Activated CD4-positive, alpha-beta T cell treated with anti-CD3 and anti-CD28 coated beads for 36 hours (primary cell): ENCODE measurements at places on chromosomes 3 and 15.

- DNase-seq, result no peak
These were observed 37.6 kb upstream of the DUSP7 start for GRCh38 chr3:52093756-52094545.

GRCh38 chr3:112767177-112767576 lies 79.5 kb downstream of the CD200R1L start:
- no peak for DNase-seq

DNA sequence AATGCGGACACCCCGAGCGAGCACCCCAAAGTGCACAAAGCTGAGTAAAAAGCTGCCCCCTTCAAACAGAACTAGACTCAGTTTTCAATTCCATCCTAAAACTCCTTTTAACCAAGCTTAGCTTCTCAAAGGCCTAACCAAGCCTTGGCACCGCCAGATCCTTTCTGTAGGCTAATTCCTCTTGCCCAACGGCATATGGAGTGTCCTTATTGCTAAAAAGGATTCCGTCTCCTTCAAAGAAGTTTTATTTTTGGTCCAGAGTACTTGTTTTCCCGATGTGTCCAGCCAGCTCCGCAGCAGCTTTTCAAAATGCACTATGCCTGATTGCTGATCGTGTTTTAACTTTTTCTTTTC lies 5.3 kb downstream of the BHLHE40 start:
- DNase-seq, result no peak

- no peak for DNase-seq
These were observed 8.0 kb upstream of the ANKRD28 start for GRCh38 chr3:15805756-15806266.

DNA sequence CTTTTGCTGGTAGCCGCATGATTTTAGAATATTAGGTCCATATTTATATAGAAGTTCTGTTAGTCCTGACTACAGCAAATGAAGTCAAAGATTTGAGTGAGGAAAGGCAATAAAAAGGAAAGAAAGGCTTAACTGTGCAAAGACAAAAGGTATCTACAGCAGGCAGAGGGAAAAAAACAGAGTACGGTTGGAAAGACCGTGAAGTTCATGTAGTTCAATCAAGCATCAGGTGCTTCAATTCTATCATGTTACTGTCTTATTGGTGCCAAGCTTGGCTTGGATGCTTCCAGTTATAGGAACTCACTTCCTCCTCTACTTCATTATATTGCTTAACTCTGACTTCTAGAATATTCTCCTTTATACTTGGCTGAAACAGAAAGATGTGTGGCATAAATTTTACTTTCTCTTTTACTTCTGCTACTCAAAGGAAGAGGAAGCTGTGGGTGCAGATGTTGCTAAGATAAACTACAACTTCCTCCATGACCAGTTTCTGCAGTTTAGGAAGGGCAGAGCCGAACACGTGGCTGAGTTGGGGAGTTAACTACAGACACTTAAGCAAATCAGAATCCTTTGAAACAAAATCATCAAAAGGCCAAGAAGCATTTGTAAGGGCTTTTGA lies 72.6 kb upstream of the ZBED2 start:
- peak; percentile 81 for DNase-seq

GRCh38 chr3:35708394-35709271 lies 69.3 kb downstream of the ARPP21 start:
- DNase-seq, result no peak

DNA sequence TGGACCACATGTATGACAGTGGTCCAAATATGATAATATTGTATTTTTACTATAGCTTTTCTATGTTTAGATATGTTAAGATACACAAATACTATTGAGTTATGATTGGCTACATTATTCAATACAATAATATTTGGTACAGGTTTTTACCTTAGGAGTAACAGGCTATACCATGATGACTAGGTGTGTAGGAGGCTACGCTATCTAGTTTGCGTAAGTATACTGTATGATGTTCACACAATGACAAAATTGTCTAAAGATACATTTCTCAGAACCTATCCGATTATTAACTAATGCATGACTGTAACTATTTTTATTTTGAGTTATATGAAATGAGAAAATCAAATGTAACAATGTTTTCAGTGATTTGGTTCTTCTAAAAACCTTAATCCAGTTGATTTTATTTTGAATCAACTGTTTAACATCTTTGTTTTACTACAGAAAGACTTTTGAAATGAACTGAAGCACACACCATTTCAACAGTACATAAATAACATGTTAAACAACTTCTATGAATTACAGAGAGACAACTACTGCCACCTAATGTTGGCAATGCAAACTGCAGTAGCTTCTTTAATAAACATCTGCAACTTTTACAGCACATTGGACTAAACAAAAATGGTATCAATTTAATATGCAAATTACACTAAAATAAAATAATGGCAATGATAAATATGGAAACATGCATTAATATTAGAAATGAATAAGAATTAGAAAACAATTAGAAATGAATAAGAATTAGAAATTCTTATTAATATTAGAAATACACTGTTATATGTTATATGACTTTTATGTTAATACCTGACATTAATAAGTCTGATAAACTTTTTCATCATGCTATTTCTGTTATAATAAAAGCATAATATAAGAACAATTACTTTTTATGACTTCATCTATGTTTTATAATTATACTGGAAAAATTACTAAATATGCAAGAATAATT lies 255.7 kb downstream of the MBNL1 start:
- DNase-seq, result peak; percentile 63

GRCh38 chr3:102112704-102113230 lies 263.5 kb downstream of the NFKBIZ start:
- DNase-seq, result no peak

DNA sequence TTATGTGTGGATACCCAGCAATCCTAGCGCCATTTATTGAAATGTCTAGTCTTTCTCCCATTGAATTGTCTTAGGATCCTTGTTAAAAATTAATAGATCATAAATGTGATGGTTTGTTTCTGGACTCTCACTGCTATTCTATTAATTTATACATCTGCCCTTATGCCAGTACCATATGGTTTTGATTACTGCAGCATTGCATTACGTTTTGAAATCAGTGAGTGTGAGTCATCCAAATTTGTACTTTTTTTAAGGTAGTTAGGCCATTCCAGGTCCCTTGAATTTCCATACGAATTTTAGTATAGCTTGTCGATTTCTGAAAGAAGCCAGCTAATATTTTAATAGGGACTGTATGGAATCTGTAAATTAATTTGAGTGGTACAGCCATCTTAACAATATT lies 648.6 kb upstream of the ZNF385D start:
- no peak for DNase-seq
